SJCRH30 (cell line): ENCODE measurements at places on chromosomes 6 and 20. TPM values are rescaled to one million over a fixed set of nuclear protein-coding genes. Genes with fewer than 3 reads are reported as not detected.

Gene IPCEF1
- total RNA-seq, result 1.5 and 2.3 TPM in 2 replicates

Gene CD2AP
- total RNA-seq, result 11.2 and 11.6 TPM in 2 replicates

Gene DHX35
- 25.1 and 29.3 TPM in 2 replicates for total RNA-seq

Gene BPI
- total RNA-seq, result 0.06 TPM in 1 of 2 replicates, not detected in the other

Gene TAGAP
- 4.7 and 5.2 TPM in 2 replicates for total RNA-seq

Gene PGC
- not detected in 2 replicates for total RNA-seq

Gene TBX18
- 24.9 and 26.8 TPM in 2 replicates for total RNA-seq

Gene THBS2
- total RNA-seq, result 0.18 and 0.28 TPM in 2 replicates

Gene NNAT
- total RNA-seq, result not detected in 2 replicates

Gene NEURL2
- 3.9 and 6.7 TPM in 2 replicates for total RNA-seq

Gene ZNF311
- not detected in 2 replicates for total RNA-seq

Gene CDYL
- total RNA-seq, result 67.9 and 68.7 TPM in 2 replicates

Gene TFAP2A
- total RNA-seq, result 8.3 and 10.6 TPM in 2 replicates

Gene OR2H1
- total RNA-seq, result not detected in 2 replicates

Gene CPXM1
- total RNA-seq, result 0.10 and 0.12 TPM in 2 replicates

Gene HCRTR2
- total RNA-seq, result 0.04 TPM in 1 of 2 replicates, not detected in the other

Gene IER3
- 19.9 and 22.1 TPM in 2 replicates for total RNA-seq

Gene COL9A1
- 4.7 and 4.8 TPM in 2 replicates for total RNA-seq

Gene RNF39
- not detected in 2 replicates for total RNA-seq

Gene SCRT2
- total RNA-seq, result not detected in 2 replicates

Gene MEI4
- total RNA-seq, result not detected in 2 replicates

Gene SPATA25
- total RNA-seq, result 2.1 and 2.8 TPM in 2 replicates

Gene SLC22A7
- total RNA-seq, result not detected in 2 replicates

Gene CGAS
- 16.5 and 17.9 TPM in 2 replicates for total RNA-seq

Gene MYO6
- 6.4 and 6.9 TPM in 2 replicates for total RNA-seq

Gene SLC22A16
- total RNA-seq, result 0.38 TPM in 1 of 2 replicates, not detected in the other

Gene FAM184A
- 8.9 and 11.3 TPM in 2 replicates for total RNA-seq

Gene GJA10
- not detected in 2 replicates for total RNA-seq

Gene MAK
- total RNA-seq, result 0.18 and 0.51 TPM in 2 replicates

Gene NMBR
- 0.16 TPM in 1 of 2 replicates, not detected in the other for total RNA-seq

Gene EFCAB8
- 0.28 and 0.58 TPM in 2 replicates for total RNA-seq

Gene CALHM5
- total RNA-seq, result 2.4 and 2.6 TPM in 2 replicates

Gene CTCFL
- 0.06 TPM in 1 of 2 replicates, not detected in the other for total RNA-seq

Gene OSTM1
- total RNA-seq, result 35.2 and 39.3 TPM in 2 replicates

Gene SGK2
- 0.23 and 0.67 TPM in 2 replicates for total RNA-seq

Gene HINT3
- total RNA-seq, result 7.9 and 8.8 TPM in 2 replicates

Gene APCDD1L
- total RNA-seq, result 0.05 TPM in 1 of 2 replicates, not detected in the other

Gene PRDM13
- not detected in 2 replicates for total RNA-seq

Gene ZNF341
- 1.3 and 1.8 TPM in 2 replicates for total RNA-seq

Gene EDN3
- 92.5 and 97.6 TPM in 2 replicates for total RNA-seq

Gene CLPSL2
- total RNA-seq, result not detected in 2 replicates

Gene EDEM2
- total RNA-seq, result 19.2 and 19.4 TPM in 2 replicates

Gene CGA
- 0.20 TPM in 1 of 2 replicates, not detected in the other for total RNA-seq

Gene MLN
- total RNA-seq, result not detected in 2 replicates

Gene OXT
- total RNA-seq, result not detected in 2 replicates

Gene NQO2
- 15.4 and 17.5 TPM in 2 replicates for total RNA-seq
